Tibial artery (tissue), 4 donors: ENCODE measurements at places on chromosomes 12 and 14.

- no peak for DNase-seq
- no peaks in the 10 kb centered on the region for H3K36me3 ChIP-seq
- no peak overlapping the region for H3K27ac ChIP-seq
- H3K27me3 ChIP-seq: no peaks in the 10 kb centered on the region
- no peaks in the 10 kb centered on the region for H3K4me1 ChIP-seq
These were observed 134.1 kb upstream of the OTX2 start for GRCh38 chr14:56944397-56944796.

DNA sequence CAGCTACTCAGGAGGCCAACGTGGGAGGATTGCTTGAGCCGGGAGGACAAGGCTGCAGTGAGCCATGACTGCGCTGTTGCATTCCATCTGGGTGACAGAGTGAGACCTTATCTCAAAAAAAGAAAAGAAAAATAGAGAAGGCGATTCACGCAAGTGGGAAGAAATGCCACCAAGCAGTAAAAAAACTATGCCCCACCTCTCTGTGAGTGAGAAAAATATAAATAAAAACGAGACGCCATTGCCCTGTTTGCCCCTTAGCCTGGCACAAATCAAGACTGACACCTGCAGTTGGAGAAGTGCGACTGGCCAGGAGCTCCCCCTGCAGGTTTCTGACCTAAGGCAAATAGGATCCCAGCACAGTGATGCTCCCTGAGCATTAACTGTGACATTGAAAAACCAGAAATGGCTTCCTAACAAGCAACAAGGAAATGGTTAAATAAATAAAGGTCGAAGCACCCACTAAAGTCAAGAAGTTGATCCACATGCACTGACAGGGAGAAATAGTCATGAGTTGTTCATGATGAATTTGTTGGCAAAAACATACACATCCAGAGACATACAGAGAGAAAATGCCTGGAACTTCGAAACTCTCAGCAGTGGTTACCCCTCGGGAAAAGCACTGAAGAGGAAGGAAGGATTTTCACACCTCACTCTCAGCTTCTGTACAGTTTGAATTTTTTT lies 21.1 kb downstream of the GSC start:
- no peak overlapping the region for H3K4me3 ChIP-seq
- no peaks in the 10 kb centered on the region for H3K36me3 ChIP-seq
- DNase-seq: no peak
- no peaks in the 10 kb centered on the region for H3K4me1 ChIP-seq
- H3K27me3 ChIP-seq: no peaks in the 10 kb centered on the region
- no peak overlapping the region for H3K27ac ChIP-seq

DNA sequence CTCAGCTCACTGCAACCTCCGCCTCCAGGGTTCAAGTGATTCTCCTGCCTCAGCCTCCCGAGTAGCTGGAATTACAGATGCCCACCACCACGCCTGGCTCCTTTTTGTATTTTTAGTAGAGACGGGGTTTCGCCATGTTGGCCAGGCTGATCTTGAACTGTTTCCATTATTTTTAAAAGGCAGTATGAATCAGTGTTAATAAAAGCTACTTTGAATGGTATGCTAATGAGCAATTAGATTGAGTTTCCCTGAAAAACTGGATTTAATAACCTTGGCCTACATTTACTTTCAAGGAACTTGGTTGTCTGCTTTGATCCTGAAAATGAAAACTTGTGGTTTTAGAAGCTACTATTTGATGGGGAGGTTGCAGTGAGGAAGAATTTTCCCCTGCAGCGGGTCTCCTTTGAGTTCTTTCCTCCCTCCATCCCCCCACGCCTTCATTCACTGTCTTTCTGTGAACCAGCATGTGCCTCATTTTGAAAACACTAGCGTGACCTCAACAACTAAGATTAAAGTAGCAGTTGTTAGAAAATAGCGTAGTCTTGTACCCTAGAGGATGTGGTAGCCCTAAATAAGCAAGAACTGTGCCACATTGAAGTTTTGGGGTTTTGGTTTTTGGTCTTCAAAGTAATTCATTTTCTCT lies 17.8 kb upstream of the RPS6KA5 start:
- no peaks in the 10 kb centered on the region for H3K4me1 ChIP-seq
- H3K27ac ChIP-seq: no peak overlapping the region
- no peak overlapping the region for H3K4me3 ChIP-seq
- no peak for DNase-seq
- H3K27me3 ChIP-seq: no peaks in the 10 kb centered on the region
- H3K36me3 ChIP-seq: no peaks in the 10 kb centered on the region

GRCh38 chr12:120439646-120440247 lies 1.8 kb downstream of the COX6A1 start:
- no peak overlapping the region for H3K4me3 ChIP-seq
- no peak overlapping the region for H3K27ac ChIP-seq
- no peak for DNase-seq
- peaks cover 47% of the 10 kb centered on the region for H3K36me3 ChIP-seq
- H3K4me1 ChIP-seq: peaks cover 11% of the 10 kb centered on the region

- H3K27me3 ChIP-seq: no peaks in the 10 kb centered on the region
- no peaks in the 10 kb centered on the region for H3K4me1 ChIP-seq
- no peak overlapping the region for H3K4me3 ChIP-seq
- H3K27ac ChIP-seq: no peak overlapping the region
- peak; percentile 67 for DNase-seq
These were observed 112.0 kb downstream of the SLC15A5 start for GRCh38 chr12:16165506-16165905.

GRCh38 chr12:80412343-80412953 lies 31.6 kb upstream of the PTPRQ start:
- no peak overlapping the region for H3K4me3 ChIP-seq
- no peaks in the 10 kb centered on the region for H3K36me3 ChIP-seq
- H3K4me1 ChIP-seq: no peaks in the 10 kb centered on the region
- DNase-seq: no peak
- no peaks in the 10 kb centered on the region for H3K27me3 ChIP-seq
- H3K27ac ChIP-seq: no peak overlapping the region

DNA sequence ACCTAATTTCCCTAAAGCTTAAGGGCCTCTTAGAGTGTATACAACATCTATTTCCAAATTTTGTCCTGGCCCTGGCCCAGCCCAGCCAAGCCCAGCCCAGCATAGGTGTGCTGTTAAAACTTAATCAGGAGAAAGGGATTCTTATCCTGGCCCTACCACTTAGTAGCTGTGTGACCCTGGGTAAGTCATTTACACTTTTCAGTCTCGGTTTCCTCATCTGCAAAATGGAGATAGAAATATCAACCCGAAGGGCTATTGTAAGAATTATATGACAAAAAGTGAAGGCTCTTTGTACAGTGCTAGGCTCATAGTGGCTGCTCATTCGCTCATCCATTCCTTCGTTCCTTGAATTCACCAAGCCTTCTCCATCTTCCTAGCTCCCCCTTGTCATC lies 442 bp downstream of the ERG28 start:
- H3K4me3 ChIP-seq: peak overlapping the region; percentile 90
- H3K4me1 ChIP-seq: peaks cover 7% of the 10 kb centered on the region
- DNase-seq: no peak
- peak overlapping the region; percentile 81 for H3K27ac ChIP-seq
- no peaks in the 10 kb centered on the region for H3K27me3 ChIP-seq

- H3K4me1 ChIP-seq: no peaks in the 10 kb centered on the region
- no peak overlapping the region for H3K4me3 ChIP-seq
- H3K27ac ChIP-seq: no peak overlapping the region
- no peak for DNase-seq
These were observed 409.5 kb downstream of the SLC6A15 start for GRCh38 chr12:84502907-84503787.

DNA sequence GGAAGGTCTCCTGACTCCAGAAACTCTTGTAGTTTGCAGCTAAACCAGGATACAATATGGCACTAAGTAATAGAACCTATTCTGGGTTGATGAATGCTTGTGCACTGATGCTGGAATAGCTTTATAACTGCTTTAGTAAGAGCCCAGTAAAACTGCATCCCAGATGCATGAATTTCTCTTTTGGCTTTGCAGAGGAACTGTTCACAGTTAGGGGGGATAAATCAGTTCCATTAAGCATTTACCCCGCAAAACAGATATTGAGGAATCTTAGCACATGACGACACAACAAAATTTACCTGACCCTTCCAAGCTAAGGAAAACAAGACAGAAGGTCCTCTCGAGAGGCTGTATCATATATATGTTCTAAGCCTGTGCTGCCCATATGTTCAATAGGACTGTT lies 457.4 kb downstream of the FOXG1 start:
- H3K4me3 ChIP-seq: no peak overlapping the region
- H3K4me1 ChIP-seq: no peaks in the 10 kb centered on the region
- no peak overlapping the region for H3K27ac ChIP-seq
- no peaks in the 10 kb centered on the region for H3K36me3 ChIP-seq
- H3K27me3 ChIP-seq: no peaks in the 10 kb centered on the region
- no peak for DNase-seq

GRCh38 chr12:58359084-58359483 lies 417.7 kb downstream of the ATP23 start:
- H3K27ac ChIP-seq: no peak overlapping the region
- no peak for DNase-seq
- no peak overlapping the region for H3K4me3 ChIP-seq
- H3K27me3 ChIP-seq: no peaks in the 10 kb centered on the region

GRCh38 chr12:27112871-27113270 lies 30.5 kb upstream of the C12orf71 start:
- no peak overlapping the region for H3K27ac ChIP-seq
- no peak overlapping the region for H3K4me3 ChIP-seq
- H3K27me3 ChIP-seq: no peaks in the 10 kb centered on the region
- DNase-seq: no peak

DNA sequence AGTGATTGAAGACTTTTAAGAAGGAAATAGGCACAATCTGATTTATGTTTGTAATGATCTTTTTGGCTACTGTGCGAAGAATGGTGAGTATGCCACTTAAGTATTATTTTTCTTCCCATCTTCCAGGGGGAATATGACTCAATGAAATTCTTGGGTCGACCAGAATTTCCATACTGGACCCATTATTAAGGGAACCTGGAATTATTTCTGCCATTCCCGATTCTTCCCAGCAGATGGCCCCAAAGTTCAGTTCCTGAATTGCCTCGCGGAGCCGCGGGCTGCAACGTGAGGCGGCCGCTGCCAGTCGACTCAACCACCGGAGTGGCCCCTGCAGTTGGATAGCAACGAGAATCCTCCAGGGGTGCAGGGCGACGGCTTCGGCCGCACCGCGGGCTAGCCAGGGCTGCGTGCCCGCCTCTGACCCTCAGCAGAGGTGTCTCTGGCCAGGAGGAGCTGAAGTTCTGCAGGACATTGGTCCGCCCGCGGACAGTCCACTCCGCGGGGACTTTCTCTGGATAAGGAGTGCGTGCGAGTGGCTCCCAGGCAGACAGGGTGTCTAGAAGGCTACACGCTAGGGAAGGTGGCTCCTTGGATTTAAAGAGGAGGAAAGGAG lies 628 bp upstream of the TSHR start:
- H3K36me3 ChIP-seq: no peaks in the 10 kb centered on the region
- H3K27me3 ChIP-seq: peaks cover 12% of the 10 kb centered on the region
- no peak overlapping the region for H3K27ac ChIP-seq

- no peaks in the 10 kb centered on the region for H3K36me3 ChIP-seq
- H3K4me3 ChIP-seq: no peak overlapping the region
These were observed 62.2 kb upstream of the INSM2 start for GRCh38 chr14:35471803-35472202.

DNA sequence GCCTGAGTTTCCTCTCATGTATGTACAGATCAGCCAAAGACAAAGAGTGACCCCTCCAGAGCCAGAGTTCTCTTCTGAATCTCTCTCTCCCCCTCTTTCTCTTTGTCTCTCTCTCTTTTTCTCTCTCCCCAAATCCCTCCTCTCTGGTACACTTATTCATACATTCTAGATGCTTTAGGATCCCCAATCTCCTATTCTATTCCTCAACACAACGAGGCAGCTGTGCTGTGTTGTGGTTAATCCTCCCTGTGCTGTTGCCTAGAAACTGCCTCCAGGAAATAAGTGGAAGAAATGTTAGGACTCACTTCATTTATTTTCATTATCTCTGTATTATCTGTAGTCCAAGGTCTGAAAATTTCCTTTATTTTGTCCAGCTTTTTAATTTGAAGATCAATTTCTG lies 350.5 kb upstream of the OR4E1 start:
- no peak overlapping the region for H3K27ac ChIP-seq
- no peaks in the 10 kb centered on the region for H3K36me3 ChIP-seq
- H3K27me3 ChIP-seq: no peaks in the 10 kb centered on the region
- no peaks in the 10 kb centered on the region for H3K4me1 ChIP-seq
- no peak overlapping the region for H3K4me3 ChIP-seq
- DNase-seq: no peak

GRCh38 chr12:61757831-61758505 lies 502.2 kb upstream of the USP15 start:
- H3K36me3 ChIP-seq: no peaks in the 10 kb centered on the region
- no peaks in the 10 kb centered on the region for H3K4me1 ChIP-seq
- no peak overlapping the region for H3K27ac ChIP-seq
- no peak overlapping the region for H3K4me3 ChIP-seq

DNA sequence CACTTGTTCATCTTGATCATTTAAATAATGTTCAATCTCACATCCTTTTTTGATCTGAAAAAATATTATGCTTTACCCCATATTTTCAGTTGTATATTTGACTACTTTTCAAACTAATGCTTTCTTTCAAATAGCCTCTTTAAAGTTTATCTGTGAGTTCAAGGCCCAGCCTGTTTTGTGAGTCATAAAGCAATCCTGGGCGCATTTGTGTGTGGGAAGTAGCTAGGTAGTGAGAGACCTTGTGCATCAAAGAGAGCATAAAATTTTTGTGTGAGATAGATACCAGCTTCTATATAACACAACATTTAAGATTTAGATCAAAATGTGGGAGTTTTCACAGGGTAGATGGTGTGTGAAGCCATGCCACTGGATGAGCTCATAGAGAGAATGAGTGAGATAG lies 405.6 kb downstream of the NAV3 start:
- no peaks in the 10 kb centered on the region for H3K4me1 ChIP-seq
- H3K27me3 ChIP-seq: no peaks in the 10 kb centered on the region
- no peak overlapping the region for H3K27ac ChIP-seq
- no peak overlapping the region for H3K4me3 ChIP-seq

DNA sequence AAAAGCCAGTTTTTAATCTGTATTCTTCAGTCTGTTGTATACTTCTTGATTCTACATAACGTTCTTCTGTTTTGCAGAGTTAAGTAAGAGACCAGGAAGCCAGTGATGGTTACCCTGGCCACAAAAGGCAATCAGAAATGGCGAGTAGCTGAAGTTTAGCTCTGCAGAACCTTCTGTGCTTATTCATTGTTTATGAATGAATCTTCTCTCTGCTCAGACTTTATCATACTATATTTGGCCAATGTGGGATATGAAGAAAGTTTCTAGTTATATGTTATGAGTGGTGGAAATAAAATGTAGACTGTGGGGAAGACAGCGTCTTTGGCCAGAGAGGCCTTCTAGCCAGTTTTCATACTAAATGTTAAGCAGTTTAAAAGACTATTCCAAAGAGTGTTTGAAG lies 249.9 kb upstream of the RGS6 start:
- H3K27me3 ChIP-seq: no peaks in the 10 kb centered on the region
- peak overlapping the region; percentile 1 for H3K27ac ChIP-seq
- no peak overlapping the region for H3K4me3 ChIP-seq
- no peaks in the 10 kb centered on the region for H3K36me3 ChIP-seq
- no peak for DNase-seq

DNA sequence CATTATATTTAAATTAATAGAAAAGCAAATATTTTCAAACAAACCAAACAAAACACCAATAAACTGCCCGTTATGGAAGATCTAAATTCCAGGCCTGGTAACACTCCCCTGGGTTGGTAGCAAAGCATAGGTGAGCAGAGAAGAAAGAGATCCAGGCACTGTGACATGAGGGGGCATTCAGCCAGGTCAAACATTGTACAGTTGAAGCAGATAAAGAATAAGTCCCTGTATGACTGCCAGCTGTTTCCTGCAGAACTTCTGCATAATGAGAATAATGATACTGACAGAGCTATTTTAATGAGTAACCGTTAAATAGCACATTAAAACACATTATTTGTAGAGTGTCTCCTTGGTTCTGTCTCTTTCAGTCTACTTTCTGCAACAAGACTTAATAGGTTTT lies 35.4 kb downstream of the SLC38A1 start:
- no peak overlapping the region for H3K27ac ChIP-seq
- no peaks in the 10 kb centered on the region for H3K4me1 ChIP-seq
- H3K36me3 ChIP-seq: peaks cover under 1% of the 10 kb centered on the region
- H3K27me3 ChIP-seq: no peaks in the 10 kb centered on the region
- no peak for DNase-seq
